Left lung (tissue), 14 donors: ENCODE measurements at places on chromosomes 5 and 9. TPM values are rescaled to one million over a fixed set of nuclear protein-coding genes. Genes with fewer than 3 reads are reported as not detected.
A peak's percentile ranks its signal among the peaks of the same experiment; 100 is the strongest.

DNA sequence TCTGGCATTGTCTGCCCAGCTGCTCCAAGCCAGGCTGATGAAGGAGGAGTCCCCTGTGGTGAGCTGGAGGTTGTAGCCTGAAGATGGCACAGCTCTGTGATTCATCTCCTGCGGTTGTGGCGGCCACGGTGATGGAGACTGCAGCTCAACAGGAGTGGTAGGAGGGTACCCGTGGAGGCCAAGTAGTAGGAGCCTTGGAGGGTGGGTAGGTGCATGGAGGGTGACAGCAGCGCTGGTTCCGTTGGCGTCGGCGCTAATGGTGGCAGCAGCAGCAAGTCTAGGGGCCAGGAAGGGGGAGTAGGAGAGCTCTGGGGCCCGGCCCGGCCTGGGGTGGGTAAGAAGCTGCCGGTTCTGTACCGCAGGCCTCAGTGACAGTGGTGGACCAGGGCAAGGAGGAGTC, 22.4 kb upstream of the TRIM52 start:
- H3K4me1 ChIP-seq, result no peaks in the 10 kb centered on the region
- H3K4me3 ChIP-seq, result no peak overlapping the region
- no peak overlapping the region for H3K27ac ChIP-seq
- no peaks in the 10 kb centered on the region for H3K36me3 ChIP-seq
- no peak for DNase-seq

- no peaks in the 10 kb centered on the region for H3K27me3 ChIP-seq
- no peak for DNase-seq
- no peak overlapping the region for H3K27ac ChIP-seq
- no peaks in the 10 kb centered on the region for H3K36me3 ChIP-seq
- H3K4me1 ChIP-seq, result no peaks in the 10 kb centered on the region
Observed at GRCh38 chr9:95140821-95141220, 176.7 kb downstream of the FANCC start.

DNA sequence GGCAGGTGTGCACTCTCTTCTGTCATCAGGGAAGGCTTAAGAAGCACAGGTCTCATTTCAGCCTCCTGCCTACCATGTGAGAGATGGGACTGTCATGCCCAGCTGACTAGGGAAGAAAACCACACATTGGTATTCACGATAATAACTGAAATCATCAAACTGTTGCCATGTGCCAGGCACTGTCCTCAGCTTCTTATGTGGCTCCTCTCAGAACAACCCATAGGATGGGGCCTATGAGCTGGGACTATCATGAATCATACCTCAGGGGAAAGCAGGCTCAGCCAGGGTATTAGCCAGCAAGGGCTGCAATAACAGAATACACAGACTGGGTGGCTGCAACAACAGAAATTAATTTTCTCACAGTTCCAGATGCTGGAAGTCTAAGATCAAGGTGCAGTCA, 3.3 kb downstream of the AFAP1L1 start:
- H3K4me1 ChIP-seq, result peaks cover 9% of the 10 kb centered on the region
- no peak for DNase-seq
- H3K27me3 ChIP-seq, result peaks cover 36% of the 10 kb centered on the region
- no peak overlapping the region for H3K27ac ChIP-seq
- H3K4me3 ChIP-seq, result no peak overlapping the region
- H3K36me3 ChIP-seq, result no peaks in the 10 kb centered on the region

DNA sequence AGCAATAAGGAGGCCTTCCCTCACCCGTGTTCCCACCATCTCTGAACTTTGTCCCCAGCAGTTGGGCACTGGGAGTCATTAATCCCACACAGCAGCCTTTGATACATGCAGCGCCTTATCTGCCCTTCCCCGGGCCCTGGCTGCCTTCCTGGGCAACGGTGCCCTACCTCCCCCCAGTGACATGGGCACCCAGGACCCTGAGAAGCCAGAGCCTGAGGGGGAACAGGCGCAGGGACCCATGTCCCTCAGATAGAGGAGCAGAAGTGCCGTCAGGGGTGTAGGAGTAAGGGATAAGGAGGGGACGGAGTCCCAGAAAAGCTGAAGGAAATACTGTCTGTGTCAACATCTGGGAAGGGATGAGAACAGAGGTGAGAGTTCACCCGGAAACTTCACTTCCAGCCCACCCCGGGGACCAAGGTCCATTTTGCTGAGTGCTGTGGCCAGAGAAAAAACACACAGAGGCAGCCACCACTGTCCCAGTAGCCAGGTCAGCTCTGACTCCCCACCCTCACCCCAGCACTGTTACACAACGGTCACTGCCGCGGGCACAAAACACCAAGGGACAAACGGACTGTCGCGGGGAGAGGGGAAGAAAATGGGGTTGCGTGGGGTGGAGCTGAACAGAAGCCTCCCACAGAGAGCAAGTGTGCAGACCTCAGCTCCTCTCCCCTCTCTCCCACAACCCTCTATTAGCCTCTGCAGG, 3.8 kb downstream of the PCDH1 start:
- peak overlapping the region; percentile 65 for H3K4me3 ChIP-seq
- DNase-seq, result no peak
- H3K27me3 ChIP-seq, result peaks cover 24% of the 10 kb centered on the region
- no peaks in the 10 kb centered on the region for H3K4me1 ChIP-seq
- no peak overlapping the region for H3K27ac ChIP-seq

Gene IL17B
- 0.42 TPM for total RNA-seq

Gene IFNA2
- total RNA-seq, result not detected

Gene DPH7
- total RNA-seq, result 26.8 TPM
